ENCODE measurements at places on chromosomes 7 and 10.

DNA sequence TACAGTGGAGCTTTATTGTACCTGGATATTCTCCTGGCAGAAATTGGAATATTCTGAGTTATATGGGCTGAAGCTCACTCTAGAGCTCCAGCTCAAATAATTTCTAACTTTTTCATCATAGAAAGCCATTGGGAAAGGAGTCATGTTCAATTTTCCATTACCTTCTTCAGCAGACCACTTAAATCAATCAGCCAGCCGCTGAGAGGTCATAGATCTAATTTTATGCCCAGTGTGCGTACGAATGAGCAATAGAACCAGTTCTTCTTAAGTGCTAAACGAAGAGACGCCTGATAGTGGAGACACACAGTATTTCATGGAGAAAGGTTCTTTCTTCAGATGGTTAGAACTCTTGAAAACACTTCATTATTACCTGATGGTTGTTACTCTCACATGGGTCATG lies 35.0 kb upstream of the DNAJB12 start:
- DNase-seq, result no peak

- DNase-seq, result no peak
Measured at GRCh38 chr7:43461349-43462024, 121.4 kb upstream of the STK17A start.

GRCh38 chr7:45597286-45597984 lies 23.3 kb downstream of the ADCY1 start:
- no peak for DNase-seq

- no peak for DNase-seq
Measured at GRCh38 chr7:23472046-23472445, 1.8 kb upstream of the IGF2BP3 start.

DNA sequence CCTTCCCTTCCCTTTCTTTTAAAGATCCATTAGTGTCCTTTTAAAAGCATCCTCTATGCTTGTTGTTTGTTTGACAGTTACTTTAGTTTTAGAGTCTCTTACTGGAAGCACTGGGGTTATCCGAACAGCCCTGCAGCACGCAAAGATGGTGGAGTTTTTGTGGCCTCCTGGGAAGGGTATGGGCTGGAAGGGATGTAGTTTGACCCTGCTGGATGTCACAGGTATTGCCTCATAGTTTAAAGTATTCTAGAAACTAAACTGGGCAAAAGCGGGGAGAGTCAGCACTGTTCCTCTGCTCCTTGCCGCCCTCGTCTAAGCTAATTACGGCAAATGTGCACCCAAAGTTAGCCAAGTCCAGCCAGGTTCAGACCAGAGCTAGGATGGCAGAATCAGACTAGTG lies 35.8 kb upstream of the GNAI1 start:
- no peak for DNase-seq
